Esophagus muscularis mucosa (tissue), 4 donors: ENCODE measurements at places on chromosomes 12 and 14. TPM values are rescaled to one million over a fixed set of nuclear protein-coding genes. Genes with fewer than 3 reads are reported as not detected.

DNA sequence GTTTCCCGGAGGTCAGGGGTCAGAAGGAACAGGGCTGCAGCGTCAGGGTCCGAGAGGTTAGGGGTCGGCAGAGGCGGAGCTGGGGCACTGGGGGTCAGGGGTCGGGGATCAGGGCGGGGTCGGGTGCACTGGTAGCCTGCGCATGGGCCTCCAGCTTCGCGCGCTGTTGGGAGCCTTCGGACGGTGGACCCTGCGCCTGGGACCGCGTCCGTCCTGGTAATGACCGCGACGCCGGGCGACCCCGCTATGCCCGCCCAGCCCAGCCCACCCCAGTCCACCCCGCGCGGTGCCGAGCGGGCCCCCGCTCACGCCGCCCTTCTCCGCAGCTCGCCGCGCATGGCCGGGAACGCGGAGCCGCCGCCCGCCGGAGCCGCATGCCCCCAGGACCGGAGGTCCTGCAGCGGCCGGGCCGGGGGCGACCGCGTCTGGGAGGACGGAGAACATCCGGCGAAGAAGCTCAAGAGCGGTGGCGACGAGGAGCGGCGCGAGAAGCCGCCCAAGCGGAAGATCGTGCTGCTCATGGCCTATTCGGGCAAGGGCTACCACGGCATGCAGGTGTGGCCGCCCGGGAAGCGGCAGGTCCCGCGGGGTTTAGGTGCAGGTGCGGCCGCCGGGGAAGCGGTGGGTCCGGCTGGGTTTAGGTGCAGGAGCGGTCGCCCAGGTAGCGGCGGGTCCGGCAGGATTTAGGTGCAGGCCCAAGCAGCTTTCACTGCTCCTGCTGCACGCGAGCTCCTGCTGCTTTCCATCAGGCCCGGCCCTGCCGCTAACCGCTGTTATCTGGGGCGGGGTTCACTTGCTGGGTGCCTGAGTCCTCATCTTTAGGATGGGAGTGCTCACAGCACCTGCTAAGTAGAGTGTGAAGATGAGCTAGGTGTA lies 743 bp downstream of the PUS1 start:
- H3K4me1 ChIP-seq, result peaks cover 16% of the 10 kb centered on the region
- H3K4me3 ChIP-seq, result peak overlapping the region; percentile 81
- no peak for DNase-seq
- no peaks in the 10 kb centered on the region for H3K27me3 ChIP-seq
- H3K27ac ChIP-seq, result peak overlapping the region; percentile 93

DNA sequence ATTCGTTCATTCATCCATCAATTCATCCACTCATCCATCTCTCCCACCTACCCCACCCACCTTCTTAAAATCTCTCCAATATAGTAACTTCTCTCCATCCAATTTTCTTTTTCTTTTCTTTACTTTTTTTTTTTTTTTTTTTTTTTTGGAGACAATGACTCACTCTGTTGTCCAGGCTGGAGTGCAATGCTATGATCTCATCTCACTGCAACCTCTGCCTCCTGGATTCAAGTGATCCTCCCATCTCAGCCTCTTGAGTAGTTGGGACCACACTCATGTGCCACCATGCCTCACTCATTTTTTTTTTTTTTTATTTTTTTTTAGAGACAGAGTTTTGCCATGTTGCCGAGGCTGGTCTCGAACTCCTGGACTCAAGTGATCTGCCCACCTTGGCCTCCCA lies 118.4 kb downstream of the SUDS3 start:
- H3K4me1 ChIP-seq, result peaks cover 6% of the 10 kb centered on the region
- no peaks in the 10 kb centered on the region for H3K36me3 ChIP-seq
- DNase-seq, result no peak
- no peaks in the 10 kb centered on the region for H3K27me3 ChIP-seq
- no peak overlapping the region for H3K4me3 ChIP-seq
- no peak overlapping the region for H3K27ac ChIP-seq

The TCL1B gene
- total RNA-seq, result not detected

The ARMH4 gene
- 5.4 TPM for total RNA-seq

The RAB15 gene
- total RNA-seq, result 8.7 TPM

The PRORP gene
- total RNA-seq, result 18.7 TPM

DNA sequence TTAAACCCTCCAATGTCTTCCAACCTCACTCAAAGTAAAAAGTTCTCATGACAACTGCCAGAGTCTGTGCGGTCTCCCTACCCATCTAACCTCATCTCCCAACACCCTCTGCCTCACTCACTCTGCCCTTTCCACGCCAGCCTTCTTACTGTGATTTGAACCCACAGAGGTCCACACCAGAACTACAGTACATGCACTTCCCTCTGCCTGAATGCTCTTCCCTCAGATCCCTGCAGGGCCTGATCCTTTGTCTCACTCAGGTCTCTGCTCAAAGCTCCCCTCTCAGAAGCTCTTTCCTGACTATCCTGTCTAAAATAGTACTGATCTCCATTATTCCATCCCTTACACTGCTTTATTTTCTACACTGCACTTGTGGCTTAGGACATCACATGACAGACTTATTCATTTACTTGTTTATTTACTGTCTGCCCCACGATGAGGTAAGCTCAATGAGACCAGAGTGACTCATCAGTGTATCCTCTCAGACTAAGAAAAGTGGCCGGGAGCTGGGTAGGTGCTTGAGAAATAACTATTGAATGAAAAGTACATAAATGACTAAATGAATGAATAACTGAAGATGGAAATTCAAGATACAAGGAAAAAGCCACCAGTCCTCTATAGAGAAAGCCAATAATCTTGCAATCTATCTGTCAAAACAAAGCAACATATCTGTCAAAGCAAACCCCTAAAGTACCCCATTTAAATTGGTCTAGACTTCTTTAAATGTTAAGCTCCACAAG lies 17.1 kb downstream of the POMT2 start:
- no peaks in the 10 kb centered on the region for H3K27me3 ChIP-seq
- H3K27ac ChIP-seq, result no peak overlapping the region
- peaks cover 3% of the 10 kb centered on the region for H3K4me1 ChIP-seq

The PDZRN4 gene
- total RNA-seq, result 75.2 TPM

DNA sequence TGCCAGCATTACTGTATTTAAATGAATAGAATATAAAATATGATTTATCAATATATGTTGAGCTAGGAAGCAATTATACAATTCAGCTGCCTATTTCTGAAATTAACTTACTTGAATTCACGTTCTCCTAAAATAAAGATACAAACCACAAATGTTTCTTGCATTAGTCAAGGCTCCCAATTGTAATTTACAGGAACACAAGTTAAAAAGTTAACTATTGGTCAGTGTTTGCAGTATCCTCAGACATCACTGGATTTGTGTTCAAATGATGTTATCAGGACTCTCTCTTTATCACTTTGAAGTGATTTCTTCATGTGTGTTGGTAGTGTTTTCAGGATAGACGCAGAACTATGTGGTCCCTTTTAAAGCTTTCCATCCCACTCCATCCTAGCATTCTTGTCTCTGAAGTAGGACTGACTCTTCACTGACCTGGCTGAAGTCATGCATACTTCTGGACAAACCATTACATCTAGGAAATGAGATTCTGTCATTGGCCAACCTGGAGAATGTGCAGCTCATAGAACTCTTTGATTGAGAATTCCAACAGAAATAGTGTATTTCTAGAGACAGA lies 156.1 kb downstream of the KICS2 start:
- no peaks in the 10 kb centered on the region for H3K27me3 ChIP-seq
- H3K4me1 ChIP-seq, result peaks cover 13% of the 10 kb centered on the region
- no peak overlapping the region for H3K4me3 ChIP-seq
- H3K36me3 ChIP-seq, result peaks cover 17% of the 10 kb centered on the region
- DNase-seq, result no peak

DNA sequence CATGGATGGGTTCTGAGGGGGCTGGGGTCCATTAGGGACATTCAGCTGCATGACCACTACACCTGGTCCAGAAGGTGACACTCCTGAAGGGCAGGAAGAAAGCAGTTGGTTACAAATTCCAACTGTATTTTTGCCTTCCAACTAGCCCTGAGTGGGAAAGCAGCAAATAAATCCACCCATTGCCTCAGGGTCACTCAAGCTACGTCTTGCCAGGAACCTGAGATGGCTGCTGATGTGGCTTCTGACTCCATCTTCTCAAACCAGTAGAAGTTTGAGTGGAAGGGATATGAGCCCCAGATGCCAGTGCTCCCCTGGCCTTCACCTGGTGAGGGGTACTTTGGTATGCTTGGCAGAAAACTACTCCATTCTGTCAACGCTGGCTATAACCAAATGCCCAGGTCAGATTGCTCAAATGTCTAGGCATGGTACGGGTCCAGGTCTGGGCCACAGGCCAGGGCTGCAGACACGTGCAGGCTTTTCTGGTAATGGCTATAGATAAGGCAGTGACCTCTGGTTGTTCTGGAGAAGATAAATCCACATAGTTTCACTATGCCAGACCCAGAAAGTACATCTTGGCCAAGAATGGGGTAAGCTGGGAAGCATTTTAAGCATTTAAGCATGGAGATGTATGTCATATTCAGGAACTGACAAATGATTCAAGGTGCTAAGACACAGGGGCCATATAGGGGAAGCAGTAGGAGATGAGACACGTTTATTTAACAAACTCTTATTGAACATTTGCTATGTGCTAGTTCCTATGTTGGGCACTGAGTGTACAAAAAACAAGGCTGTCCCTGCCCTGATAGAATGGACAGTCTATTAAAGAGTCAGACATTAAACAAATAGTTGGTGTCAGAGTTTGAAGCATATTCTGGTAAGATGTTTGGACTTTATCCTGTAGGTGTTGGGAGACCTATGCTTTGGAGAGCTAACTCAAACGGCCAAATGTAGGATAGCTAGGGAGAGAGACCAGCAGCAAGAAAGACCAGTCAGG lies 8.3 kb upstream of the STAC3 start:
- peaks cover 15% of the 10 kb centered on the region for H3K4me1 ChIP-seq
- peaks cover 40% of the 10 kb centered on the region for H3K36me3 ChIP-seq
- no peak overlapping the region for H3K4me3 ChIP-seq
- H3K27ac ChIP-seq, result no peak overlapping the region
- no peak for DNase-seq

DNA sequence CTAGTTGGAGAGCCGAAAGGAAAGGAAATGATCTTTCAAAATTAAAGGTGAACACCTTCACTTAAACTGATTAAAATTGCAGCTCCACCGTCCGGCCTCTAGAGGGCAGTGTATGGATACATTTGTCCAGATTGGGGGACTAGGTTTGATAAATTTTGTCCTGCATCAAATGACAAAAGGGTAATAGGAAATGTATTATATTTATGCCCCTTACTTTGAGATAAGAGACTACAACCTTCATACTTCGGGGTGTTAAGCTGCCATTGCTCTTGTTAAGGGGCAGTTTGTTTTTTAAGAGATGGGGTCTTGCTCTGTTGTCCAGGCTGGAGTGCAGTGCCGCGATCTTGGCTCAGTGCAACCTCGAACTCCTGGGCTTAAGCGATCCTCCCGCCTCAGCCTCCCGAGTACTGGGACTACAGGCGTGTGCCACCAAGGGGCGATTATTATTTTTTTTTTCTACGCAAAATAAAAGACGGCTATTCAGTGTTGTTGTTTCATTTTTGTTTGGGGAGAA lies 818 bp upstream of the SUOX start:
- no peaks in the 10 kb centered on the region for H3K27me3 ChIP-seq
- H3K36me3 ChIP-seq, result peaks cover 50% of the 10 kb centered on the region
- no peak for DNase-seq
- H3K4me1 ChIP-seq, result peaks cover 20% of the 10 kb centered on the region
- H3K27ac ChIP-seq, result peak overlapping the region; percentile 81
